ENCODE measurements at places on chromosomes 6 and 20.

GRCh38 chr6:3355358-3356055 is 96.8 kb downstream of the PSMG4 start:
- no peak for DNase-seq

- no peak for DNase-seq
Observed at GRCh38 chr6:89022798-89023197, 57.8 kb upstream of the PNRC1 start.

DNA sequence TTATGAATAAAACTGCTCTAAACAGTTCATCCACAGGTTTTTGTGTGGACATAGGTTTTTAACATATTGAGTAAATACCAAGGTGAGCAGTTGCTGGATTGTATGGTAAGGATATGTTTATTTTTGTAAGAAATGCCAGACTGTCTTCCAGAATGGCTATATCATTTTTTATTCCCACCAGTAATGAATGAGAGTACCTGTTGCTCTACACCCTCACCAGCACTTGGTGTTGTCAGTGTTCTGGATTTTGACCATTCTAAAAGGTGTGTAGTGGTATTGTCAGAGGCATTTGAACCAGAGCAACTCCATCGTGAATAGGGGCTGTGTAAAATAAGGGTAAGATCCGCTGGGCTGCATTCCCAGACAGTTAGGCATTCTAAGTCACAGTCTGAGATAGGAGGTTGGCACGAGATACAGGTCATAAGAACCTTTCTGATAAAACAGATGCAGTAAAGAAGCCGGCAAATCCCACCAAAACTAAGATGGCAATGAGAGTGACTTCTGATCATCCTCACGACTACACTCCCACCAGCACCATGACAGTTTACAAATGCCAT is 12.9 kb upstream of the NT5E start:
- DNase-seq = no peak

DNA sequence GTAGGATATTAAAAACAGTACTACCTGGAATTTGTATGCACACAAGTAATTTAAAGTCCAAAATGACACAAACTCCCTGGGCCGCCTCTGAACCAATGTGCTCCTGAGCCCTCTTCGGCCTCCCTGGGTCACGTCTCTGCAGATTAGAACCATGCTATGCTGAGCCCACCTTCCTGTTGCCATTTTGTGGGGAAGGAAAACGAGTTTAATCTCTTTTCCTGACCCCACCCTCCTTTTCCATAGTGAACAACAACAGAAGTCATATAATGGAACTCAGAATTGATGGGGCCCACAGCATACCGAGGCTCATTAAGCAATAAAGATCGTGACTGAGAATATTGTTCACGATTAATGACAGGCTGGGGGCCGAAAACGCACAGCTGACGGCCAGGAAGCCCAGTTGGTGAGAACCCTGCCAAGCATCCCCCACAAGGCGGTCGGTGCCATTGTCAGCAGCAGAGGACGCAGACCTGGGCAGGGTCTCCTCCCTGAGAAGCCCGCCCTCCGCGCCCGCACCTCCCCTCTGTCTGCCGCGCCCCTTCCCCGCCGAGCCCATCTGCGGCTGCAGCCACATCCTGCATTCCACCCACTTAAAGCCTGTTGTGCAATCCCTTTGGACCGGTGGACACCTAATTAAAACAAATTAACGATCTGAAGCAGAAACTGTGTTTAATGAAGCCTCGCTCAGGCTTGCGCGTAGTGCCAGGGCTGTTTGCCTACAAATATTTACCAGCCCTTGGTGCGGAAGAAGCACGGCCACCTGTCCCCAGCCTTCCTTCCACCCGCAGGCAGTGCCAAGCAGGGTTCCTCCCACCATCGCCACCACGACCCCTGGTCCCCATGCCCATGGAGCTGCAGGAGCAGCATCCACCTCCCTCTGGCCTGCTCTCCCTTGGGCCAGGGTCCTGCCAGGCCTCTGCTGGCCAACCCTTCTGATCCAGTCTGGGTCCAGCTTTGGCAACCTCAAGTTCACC is 68.1 kb downstream of the DLL1 start:
- no peak for DNase-seq

GRCh38 chr6:148251891-148252290 is 90.7 kb upstream of the SASH1 start:
- no peak for DNase-seq

DNA sequence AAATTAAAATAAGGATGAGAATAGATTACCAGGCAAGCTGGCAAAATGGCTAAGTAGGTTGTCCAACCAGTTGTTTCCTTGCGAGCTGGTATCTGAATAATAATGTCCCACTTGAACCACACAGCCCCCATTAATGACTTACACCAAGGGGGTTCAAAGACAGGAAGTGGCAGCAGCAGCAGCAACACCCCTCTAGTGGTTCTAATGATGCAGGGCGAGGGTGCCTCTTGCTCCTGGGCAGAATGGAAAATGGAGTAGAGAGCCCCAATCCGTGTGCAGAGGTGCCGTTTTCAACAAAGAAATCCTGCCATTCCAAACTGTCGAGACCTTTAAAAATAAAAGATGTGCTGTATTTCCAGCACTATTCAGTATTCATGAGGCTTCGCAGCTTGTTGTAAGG is 218.1 kb downstream of the TSHZ2 start:
- no peak for DNase-seq

DNA sequence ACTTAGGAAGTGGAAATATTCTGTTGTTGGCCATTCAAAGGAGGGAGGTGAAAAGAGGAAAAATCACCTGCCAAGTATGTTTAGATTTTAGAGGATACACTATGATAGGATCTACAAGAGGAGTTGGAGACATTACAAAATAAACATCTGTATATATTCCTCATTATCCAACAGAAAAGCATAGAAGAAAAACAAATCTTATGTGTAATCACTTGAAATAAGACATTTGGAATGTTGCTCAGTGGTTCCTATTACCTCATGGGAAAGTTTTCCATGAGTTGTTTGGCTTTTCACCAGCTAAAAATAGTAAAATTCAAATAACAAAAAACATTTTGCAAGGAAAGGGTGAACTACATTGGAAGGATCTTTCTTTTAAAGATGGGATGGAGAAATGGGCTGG is 76.7 kb upstream of the CARMIL1 start:
- DNase-seq = no peak

DNA sequence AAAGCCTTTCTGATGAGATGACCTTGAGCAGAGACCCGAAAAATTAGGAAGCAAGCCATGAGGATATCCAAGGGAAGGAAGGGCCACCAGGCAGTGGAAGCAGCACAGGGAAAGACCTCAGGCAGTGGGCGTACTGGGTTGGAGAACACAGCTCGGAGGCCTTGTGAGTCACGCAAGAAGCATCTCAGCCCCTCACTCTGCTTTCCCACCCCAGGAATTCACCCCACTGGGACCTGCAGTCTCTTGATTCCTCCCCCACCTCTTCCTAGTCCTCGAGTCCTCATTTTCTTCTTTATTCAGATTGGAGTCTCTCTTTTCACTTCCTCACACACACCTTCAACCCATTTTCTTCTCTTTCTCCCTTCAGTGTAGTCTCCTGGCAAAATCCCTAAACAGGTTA is 27.0 kb downstream of the RPRD1B start:
- DNase-seq = no peak

GRCh38 chr20:23160536-23161243 is 74.6 kb upstream of the CD93 start:
- no peak for DNase-seq

GRCh38 chr20:31903627-31904386 is 33.4 kb downstream of the TTLL9 start:
- DNase-seq = no peak

DNA sequence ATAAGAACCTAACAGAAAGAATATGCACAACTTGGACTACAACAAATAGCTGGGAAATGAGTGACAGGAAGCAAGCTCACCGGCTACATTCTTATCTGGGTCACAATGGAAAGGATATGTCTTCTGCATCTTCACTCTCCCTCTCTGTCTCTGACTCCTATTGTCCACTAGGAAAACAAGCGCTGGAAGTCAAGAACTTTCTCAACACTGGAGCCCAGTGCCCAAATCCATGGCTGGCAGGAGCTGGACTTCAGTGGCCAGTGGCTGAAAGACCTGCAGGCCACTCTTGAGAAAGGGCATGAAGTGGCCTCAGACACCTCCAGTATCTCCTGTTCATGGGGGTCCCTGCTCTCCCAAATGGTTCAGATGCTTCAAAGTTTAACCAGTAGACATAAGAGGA is 62.0 kb downstream of the FAM50B start:
- DNase-seq = no peak

DNA sequence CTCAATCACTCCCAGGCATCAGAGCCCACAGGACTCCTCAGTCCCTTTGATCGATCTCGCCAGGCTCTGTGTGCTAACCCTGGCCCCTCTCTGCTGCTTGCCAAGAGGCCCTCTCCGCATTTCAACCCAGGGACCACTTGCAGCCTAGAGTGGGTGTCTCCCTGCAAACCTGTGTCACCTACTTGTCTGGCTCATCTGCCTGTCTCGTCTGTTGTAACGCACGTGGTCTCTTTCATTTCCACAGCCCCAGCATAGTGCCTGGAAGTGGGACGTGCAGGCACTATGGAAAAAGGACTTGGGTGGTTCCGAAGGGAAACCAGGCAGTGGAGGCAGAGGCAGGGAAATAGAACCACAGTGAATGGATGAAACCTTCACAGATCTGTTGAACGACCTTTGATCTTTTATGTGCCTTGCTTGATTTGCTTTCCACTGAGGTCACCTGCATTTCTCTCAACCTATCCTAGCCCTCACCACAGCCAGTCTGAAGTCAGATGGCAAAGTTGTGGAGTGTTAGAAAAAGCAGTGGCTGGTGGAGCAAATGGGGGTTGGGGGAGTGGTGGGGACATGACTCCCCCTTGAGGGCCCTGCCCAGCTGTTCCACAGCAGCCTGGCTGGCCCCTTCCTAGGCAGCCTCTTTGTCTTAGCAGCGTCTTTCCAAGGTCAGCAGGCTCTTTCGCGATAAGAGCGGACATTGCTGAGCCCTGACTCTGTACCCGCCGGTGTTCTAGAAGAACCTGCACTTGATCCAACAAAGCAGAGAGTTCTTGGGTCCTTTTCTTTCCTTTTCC is 55.8 kb upstream of the TAGAP start:
- no peak for DNase-seq

GRCh38 chr6:57069920-57070331 is 20.1 kb upstream of the ZNF451 start:
- DNase-seq = no peak

DNA sequence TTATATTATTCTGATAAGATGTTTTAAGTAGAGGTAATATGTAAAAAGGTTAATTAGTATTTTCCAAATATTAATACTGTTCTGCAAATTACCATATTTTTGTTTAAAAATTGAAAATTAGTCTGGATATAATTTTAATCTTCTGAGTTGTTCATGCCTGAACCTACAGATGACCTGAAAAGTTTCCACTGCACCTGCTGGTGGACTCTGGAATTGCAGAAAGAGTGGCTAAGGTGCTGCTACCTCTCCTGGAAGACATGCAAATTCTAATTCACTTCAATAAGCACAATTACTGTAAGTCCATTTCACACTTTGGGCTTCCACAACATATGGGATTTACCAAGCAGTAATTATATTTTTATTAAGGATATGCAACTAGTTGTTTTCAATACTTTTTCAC is 77.7 kb upstream of the OLIG3 start:
- peak; percentile 27 for DNase-seq

DNA sequence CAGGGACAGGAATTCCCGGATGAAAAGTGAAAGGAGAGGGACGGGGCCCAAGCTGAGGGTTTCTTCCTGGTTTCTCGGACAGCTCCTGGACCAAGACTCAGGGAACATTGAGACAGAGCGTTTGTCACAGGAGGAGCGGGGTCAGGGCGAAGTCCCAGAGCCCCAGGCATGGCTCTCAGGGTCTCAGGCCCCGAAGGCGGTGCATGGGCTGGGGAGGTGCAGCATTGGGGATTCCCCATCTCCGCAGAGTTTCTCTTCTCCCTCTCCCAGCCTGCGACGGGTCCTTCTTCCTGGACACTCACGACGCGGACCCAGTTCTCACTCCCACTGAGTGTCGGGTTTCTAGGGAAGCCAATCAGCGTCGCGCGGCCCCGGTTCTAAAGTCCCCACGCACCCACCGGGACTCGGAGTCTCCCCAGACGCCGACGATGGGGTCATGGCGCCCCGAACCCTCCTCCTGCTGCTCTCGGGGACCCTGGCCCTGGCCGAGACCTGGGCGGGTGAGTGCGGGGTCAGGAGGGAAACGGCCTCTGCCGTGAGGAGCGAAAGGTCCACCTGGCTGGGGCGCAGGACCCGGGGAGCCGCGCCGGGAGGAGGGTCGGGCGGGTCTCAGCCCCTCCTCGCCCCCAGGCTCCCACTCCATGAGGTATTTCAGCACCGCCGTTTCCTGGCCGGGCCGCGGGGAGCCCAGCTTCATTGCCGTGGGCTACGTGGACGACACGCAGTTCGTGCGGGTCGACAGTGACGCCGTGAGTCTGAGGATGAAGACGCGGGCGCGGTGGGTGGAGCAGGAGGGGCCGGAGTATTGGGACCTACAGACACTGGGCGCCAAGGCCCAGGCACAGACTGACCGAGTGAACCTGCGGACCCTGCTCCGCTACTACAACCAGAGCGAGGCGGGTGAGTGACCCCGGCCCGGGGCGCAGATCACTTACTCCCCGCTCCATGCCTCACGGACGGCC is 54.6 kb upstream of the POLR1H start:
- no peak for DNase-seq

- DNase-seq = no peak
Observed at GRCh38 chr6:98928688-98929087, 19.1 kb downstream of the FBXL4 start.

DNA sequence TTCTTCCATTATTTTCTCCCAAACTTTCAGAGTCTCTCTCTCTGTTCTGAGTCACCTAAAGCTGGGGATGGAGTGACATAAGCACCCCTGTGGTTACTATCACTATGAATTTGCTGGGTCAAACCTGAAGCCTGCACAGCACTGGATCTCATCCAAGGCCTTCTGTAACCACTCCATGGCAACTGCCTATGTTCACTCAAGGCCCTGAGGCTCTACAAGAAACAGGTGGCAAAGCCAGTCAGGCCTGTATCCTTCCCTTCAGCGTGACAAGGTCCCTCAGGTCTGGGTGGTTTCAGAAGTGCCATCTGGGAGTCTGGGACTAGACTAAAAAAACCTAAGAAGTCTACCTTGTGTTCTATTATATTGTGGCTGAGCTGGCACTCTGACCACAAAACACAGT is 1278.8 kb upstream of the EYS start:
- no peak for DNase-seq

GRCh38 chr20:61967300-61967699 is 98.4 kb downstream of the TAF4 start:
- DNase-seq = no peak

GRCh38 chr20:57586370-57586793 is 25.5 kb downstream of the PCK1 start:
- DNase-seq = no peak

DNA sequence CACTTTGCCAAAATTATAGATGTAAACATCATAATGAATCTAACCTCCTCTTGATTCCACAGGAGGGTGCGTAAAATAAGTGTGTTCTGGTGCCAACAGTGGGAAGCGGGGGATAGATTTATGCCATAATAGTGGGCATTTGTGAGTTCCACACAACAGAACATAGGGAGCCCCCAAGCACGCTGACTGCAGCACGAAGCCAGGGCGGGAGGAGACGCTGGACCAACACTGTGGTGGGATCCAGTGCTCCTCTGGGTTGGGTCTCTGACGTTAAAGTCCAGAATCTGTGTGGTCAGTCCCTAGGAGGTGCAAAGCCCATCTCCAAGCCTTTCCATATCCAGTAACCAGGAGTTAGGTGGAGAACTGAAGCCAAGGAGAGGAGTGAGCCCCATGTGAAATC is 1.8 kb upstream of the TTLL2 start:
- no peak for DNase-seq
